ENCODE measurements at places on chromosomes 6 and 20.

GRCh38 chr6:11214084-11214833, 18.2 kb downstream of the NEDD9 start:
- H3K36me3 ChIP-seq: peaks cover 72% of the 10 kb centered on the region
- no peaks in the 10 kb centered on the region for H3K27me3 ChIP-seq
- H3K27ac ChIP-seq: no peak overlapping the region
- no peak for DNase-seq
- H3K4me1 ChIP-seq: peaks cover 73% of the 10 kb centered on the region

DNA sequence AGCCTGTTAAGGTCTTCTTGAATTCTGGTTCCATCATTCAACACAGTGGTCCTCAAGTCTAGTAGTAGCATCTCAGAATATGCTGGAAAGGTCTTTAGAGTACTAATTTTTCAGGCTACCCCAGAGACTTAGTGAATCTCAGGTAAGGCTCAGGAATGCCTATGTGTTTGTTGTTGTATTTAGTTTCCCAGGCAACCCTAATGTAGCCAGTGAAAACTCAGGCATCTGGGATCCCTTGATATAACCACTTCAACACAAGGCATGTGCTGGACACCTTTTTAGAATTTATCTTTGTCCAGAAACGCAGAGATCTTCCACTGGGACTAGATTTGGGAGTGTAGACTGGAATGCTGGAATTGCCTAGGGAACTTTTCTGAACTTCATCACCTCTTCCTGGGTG, 597.9 kb upstream of the FLRT3 start:
- H3K4me3 ChIP-seq: no peak overlapping the region
- no peaks in the 10 kb centered on the region for H3K36me3 ChIP-seq
- no peaks in the 10 kb centered on the region for H3K4me1 ChIP-seq
- no peak overlapping the region for H3K27ac ChIP-seq

DNA sequence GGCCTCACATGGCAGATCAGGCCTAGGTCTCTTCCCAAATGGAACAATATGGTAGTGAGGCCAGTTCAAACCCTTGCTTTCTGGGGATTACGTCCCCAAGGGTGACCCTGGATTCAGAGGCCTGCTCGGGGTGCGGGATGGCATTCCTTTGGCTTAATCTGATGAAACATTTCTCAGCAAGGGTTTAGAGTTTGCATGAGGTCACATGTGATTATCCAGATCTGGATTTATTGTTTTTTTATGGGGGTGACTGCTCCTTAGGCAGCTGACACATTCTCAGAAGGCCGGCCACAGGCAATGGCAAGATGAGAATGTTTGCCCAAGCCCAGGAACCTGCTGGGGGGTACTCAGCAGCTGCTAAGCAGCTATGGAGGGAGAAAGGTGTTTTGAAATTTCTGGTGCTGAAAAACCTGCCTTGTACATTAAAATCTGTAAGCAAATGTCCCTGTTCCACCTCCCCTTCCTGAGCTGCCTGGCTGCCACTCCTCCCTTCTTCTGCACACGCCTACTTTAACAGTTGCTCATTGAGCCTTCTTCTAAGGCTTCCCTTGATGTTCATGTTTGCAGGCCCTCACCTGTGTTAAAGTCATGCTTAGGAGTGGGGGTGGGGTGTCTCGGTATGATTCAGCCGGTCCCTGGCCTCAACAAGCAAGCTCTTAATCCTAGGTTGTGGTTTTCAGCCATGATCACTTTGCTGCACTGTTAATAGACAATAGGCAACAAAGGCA, 37.9 kb upstream of the FUCA2 start:
- peak overlapping the region; percentile 74 for H3K27ac ChIP-seq
- peaks cover 28% of the 10 kb centered on the region for H3K36me3 ChIP-seq
- no peak for DNase-seq
- no peaks in the 10 kb centered on the region for H3K27me3 ChIP-seq
- peak overlapping the region; percentile 40 for H3K4me3 ChIP-seq

DNA sequence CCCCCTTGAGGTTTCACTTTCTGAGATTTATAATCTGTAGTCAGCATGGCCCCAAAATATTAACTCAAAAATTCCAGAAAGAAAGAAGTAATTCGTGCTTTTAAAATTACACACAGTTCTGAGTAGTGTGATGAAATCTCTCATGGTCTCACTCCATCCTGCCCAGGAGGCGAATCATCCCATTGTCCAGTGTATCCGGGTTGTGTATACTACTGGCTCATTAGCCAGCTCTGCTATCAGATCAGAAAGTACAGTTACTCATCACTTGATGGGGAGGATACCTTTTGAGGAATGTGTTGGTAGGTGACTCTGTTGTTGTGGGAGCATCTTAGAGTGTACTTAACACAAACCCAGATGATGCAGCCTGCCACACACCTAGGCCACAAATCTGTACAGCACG, 65.2 kb downstream of the CDC5L start:
- DNase-seq: no peak
- H3K36me3 ChIP-seq: peaks cover 9% of the 10 kb centered on the region
- no peaks in the 10 kb centered on the region for H3K4me1 ChIP-seq
- no peak overlapping the region for H3K27ac ChIP-seq
- H3K4me3 ChIP-seq: no peak overlapping the region

- H3K27ac ChIP-seq: no peak overlapping the region
- H3K4me3 ChIP-seq: no peak overlapping the region
- peaks cover 15% of the 10 kb centered on the region for H3K4me1 ChIP-seq
- DNase-seq: no peak
- H3K27me3 ChIP-seq: no peaks in the 10 kb centered on the region
Measured at GRCh38 chr6:20479060-20479459, 55.2 kb upstream of the CDKAL1 start.

GRCh38 chr6:138803331-138803730, 7.4 kb downstream of the ECT2L start:
- DNase-seq: no peak
- peaks cover 8% of the 10 kb centered on the region for H3K27me3 ChIP-seq
- H3K36me3 ChIP-seq: no peaks in the 10 kb centered on the region

- no peak for DNase-seq
- no peak overlapping the region for H3K4me3 ChIP-seq
- peaks cover 14% of the 10 kb centered on the region for H3K27me3 ChIP-seq
- H3K27ac ChIP-seq: no peak overlapping the region
- no peaks in the 10 kb centered on the region for H3K36me3 ChIP-seq
Measured at GRCh38 chr6:35516712-35517111, 4.0 kb upstream of the TULP1 start.

DNA sequence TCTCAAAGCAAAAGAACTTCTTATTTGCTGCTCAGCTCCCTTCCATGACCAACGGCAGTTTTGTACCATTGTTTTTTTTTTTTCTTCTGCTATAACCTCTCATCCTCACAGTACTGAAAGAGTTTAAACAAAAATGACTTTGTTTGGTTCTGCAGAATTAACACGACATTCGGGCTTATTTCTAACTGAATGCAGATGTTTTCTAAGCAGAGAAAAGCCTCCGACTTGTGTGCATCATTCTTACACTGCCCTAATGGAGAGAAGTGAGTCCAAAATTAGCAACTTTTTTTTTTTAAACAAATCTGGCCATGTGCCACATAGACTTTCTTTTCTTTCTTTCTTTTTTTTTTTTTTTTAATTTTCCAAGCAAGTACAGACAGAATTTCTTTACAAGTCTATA, 382.7 kb downstream of the HDGFL1 start:
- no peak for DNase-seq
- H3K27ac ChIP-seq: no peak overlapping the region
- H3K27me3 ChIP-seq: peaks cover 2% of the 10 kb centered on the region
- peaks cover 14% of the 10 kb centered on the region for H3K4me1 ChIP-seq

DNA sequence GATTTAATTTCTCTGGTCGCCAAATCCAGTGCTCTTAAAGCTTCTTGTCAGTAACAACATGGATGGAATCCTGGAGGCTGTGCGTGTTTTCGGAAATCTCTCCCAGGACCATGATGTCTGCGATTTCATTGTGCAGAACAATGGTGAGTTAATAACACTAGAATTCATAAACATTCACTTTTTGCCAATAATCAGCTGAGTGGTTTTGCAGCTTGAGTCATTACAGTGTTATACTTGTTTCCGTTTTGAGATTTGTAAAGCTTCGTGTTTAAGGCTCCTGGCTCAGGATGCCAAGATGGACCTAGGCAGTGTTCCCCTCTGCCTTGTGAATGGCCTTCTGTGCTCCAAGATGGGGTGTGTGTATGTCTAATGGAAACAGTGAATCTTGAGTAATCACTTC, 113.8 kb downstream of the ARMC2 start:
- no peak for DNase-seq
- no peak overlapping the region for H3K27ac ChIP-seq
- H3K4me1 ChIP-seq: peaks cover 15% of the 10 kb centered on the region

- no peak for DNase-seq
- peaks cover 3% of the 10 kb centered on the region for H3K27me3 ChIP-seq
- no peak overlapping the region for H3K27ac ChIP-seq
- H3K36me3 ChIP-seq: no peaks in the 10 kb centered on the region
- H3K4me1 ChIP-seq: no peaks in the 10 kb centered on the region
Measured at GRCh38 chr6:169847141-169847674, 95.8 kb downstream of the ERMARD start.

- peaks cover 4% of the 10 kb centered on the region for H3K27me3 ChIP-seq
- no peaks in the 10 kb centered on the region for H3K4me1 ChIP-seq
- no peak for DNase-seq
Measured at GRCh38 chr20:46963196-46963529, 68.5 kb downstream of the EYA2 start.

GRCh38 chr6:148497257-148497656, 154.6 kb downstream of the SASH1 start:
- no peak overlapping the region for H3K27ac ChIP-seq
- no peak overlapping the region for H3K4me3 ChIP-seq
- no peaks in the 10 kb centered on the region for H3K36me3 ChIP-seq
- DNase-seq: no peak

- peaks cover 14% of the 10 kb centered on the region for H3K4me1 ChIP-seq
- no peak overlapping the region for H3K27ac ChIP-seq
- H3K4me3 ChIP-seq: no peak overlapping the region
- no peak for DNase-seq
- peaks cover 5% of the 10 kb centered on the region for H3K36me3 ChIP-seq
Measured at GRCh38 chr6:28858963-28859362, 64.8 kb downstream of the TRIM27 start.

- no peaks in the 10 kb centered on the region for H3K4me1 ChIP-seq
- DNase-seq: no peak
- peaks cover 4% of the 10 kb centered on the region for H3K27me3 ChIP-seq
- H3K36me3 ChIP-seq: no peaks in the 10 kb centered on the region
- no peak overlapping the region for H3K4me3 ChIP-seq
- no peak overlapping the region for H3K27ac ChIP-seq
Measured at GRCh38 chr20:61886721-61887595, 178.7 kb downstream of the TAF4 start.

DNA sequence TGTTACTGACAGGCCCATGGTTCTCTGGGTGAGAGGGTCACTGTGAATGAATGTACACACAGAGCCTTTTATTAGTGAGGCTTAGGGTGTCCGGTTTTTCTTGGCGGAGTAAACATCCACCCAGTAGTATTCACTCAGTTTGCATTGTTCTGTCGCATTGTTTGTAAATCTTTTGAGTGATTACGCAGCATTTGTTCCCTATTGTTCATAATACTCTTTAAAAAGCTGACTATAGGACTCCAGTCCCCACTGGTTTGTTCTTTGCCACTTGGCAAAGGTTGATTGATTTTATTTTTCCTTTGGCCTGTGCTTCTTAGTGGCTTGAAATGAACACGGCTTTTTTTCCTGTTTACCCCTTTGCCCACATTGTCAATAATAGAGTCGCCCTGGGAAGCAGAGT, 130.1 kb upstream of the ESR1 start:
- no peak overlapping the region for H3K27ac ChIP-seq
- peaks cover 4% of the 10 kb centered on the region for H3K27me3 ChIP-seq
- peaks cover 14% of the 10 kb centered on the region for H3K4me1 ChIP-seq
- DNase-seq: no peak

- no peaks in the 10 kb centered on the region for H3K4me1 ChIP-seq
- peaks cover 17% of the 10 kb centered on the region for H3K27me3 ChIP-seq
- no peaks in the 10 kb centered on the region for H3K36me3 ChIP-seq
Measured at GRCh38 chr20:47762699-47763268, 22.5 kb downstream of the SULF2 start.

- DNase-seq: no peak
- H3K4me1 ChIP-seq: no peaks in the 10 kb centered on the region
- H3K27me3 ChIP-seq: no peaks in the 10 kb centered on the region
- H3K4me3 ChIP-seq: no peak overlapping the region
Measured at GRCh38 chr6:84453499-84453898, 226.1 kb upstream of the CEP162 start.

- H3K27me3 ChIP-seq: no peaks in the 10 kb centered on the region
- H3K36me3 ChIP-seq: peaks cover 15% of the 10 kb centered on the region
- no peak overlapping the region for H3K4me3 ChIP-seq
Measured at GRCh38 chr6:157172231-157172701, 151.1 kb downstream of the TMEM242 start.

DNA sequence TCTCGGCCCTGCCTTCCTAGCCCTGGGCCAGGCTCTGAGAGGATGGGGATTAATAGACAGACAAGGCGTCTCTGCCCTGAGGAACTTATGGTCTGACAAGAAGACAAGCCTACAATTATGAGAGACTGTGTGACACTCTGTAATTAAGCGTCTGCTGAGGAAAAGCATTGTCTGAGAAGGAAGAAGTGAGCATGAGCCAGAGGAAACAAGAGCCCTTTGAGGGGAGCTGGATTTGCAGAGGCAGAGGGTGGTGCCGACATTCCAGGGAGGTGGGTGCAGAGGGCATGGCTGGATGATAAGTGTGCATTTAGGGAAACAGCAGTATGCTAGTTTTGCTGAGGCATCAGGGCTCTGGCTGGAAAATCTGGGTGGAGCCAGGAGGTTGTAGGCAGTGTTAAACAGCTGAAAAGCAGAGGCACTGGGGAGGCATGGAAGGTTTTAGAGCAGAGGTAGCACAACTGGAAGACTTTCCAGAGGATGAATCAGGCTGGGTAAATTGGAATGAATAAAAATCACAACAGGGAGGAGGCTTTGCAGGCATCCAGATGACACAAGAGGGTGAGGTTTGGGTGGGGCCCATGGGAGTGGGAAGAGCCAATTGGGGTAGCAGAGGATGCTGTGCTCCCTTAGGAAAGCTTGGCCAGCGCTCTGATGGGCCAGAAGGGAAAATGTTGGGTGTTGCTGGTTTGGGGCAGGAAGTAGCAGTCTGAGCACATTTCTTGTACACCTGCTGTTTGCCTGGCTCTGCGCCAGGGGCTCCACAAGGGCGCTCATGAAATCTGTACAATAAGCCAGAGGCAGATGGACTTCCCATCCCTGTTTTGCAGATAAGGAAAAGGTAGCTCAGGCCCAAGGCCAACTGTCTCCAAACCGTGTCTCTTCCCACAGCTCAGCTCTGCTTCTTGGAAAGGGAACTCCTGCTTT, 74.0 kb upstream of the MYL9 start:
- H3K27me3 ChIP-seq: no peaks in the 10 kb centered on the region
- DNase-seq: no peak
- peak overlapping the region; percentile 43 for H3K4me3 ChIP-seq
- peaks cover 86% of the 10 kb centered on the region for H3K4me1 ChIP-seq

- peaks cover 18% of the 10 kb centered on the region for H3K36me3 ChIP-seq
- H3K4me3 ChIP-seq: no peak overlapping the region
- H3K27me3 ChIP-seq: no peaks in the 10 kb centered on the region
- peaks cover 27% of the 10 kb centered on the region for H3K4me1 ChIP-seq
Measured at GRCh38 chr6:135871296-135871695, 19.8 kb downstream of the PDE7B start.
